H54 (cell line): ENCODE measurements at places on chromosomes 3 and 15.

DNA sequence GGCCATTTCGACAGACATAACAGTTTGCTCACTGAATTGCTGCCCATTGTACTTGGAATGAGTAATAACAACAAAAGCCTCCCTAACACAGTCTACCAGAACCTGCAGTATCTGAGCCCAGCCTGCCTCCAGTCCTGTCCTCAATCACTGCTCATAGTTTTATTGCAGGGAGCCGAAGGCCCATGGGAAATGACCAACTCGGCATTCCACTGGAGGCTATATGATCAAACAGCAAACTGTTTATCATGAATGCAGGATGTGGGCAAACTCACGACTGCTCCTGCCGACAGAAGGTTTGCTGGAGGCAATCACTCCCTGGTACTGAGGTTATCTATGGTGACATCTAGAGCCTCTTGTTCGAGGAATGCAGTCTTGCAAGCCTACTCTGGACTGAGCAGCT lies 46.3 kb downstream of the LSM3 start:
- no peak for DNase-seq

DNA sequence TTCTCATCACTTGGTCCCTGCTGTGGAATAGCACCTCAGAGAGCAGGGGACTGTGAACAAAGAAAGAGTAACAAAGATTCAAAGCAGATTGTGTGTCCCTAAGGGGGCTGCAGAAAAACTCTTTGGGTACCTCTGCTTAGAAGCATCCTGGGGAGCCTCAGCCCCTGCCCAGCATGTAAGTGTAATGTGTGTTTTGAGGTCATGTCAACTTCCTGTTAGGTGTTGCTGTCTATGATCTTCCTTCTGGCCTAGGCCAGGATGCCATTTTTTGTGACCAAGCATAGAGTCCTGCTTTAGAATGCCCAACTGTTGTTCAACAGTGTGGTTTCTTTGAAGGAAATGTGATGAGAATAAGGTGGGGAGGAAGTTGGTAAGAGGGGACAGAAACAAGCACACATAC lies 77.1 kb upstream of the BCL6 start:
- no peak for DNase-seq

- DNase-seq = no peak
These were observed 10.6 kb downstream of the CEMIP start for GRCh38 chr15:80789796-80790195.

DNA sequence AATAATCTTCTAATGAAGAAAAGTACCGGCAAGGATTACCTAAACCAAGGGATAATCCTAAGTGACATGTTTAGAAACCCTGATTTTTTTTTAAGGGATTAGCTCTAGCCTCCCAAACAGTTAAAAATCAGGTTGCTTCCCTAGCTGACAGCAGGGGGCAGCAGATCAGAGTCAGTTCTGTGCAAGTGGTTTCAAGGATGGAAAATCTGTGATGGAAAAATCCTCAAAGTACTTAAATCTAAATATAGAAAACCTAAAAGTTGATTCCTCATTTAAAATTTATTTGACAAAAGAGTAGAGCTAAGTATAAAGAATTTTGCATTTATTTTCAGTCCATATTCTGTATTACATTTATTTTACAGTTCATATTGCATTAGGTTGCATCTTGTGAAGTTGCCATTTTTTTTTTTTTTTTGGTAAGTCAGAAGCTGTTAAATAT lies 107.6 kb downstream of the PEX5L start:
- DNase-seq = peak; percentile 35

GRCh38 chr3:117595615-117596014 lies 886.0 kb downstream of the TUSC7 start:
- DNase-seq = no peak

DNA sequence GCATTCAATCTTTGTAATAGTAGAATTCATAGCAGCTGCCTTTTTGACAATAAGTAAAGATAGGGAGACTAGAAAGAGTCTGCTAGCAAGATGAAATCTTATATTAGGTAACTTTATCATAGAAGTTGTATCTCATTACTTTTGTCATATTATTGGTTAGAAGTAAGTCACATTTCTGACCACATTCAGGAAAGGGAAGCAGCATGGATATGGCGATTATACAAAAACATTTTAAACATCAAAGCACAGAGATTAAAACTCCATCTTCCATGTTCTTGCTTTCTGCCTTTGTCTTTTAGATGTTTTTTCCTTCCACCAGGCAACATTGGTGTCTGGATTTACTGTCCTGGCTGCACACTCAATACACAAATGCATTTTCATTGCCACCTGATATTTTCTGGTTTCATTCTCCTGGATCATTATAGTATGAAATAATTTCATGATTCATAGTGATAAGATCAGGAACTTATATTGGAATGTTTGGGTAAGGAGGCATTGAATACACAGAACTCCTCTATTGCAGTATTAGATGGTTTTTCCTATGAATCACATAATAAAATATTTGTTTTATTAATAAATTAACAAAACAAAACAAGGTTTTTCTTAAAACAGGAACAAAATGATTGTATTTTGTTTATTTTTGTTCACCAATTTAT lies 1460.3 kb upstream of the CADM2 start:
- no peak for DNase-seq

GRCh38 chr15:57406062-57406772 lies 29.9 kb downstream of the CGNL1 start:
- DNase-seq = no peak

DNA sequence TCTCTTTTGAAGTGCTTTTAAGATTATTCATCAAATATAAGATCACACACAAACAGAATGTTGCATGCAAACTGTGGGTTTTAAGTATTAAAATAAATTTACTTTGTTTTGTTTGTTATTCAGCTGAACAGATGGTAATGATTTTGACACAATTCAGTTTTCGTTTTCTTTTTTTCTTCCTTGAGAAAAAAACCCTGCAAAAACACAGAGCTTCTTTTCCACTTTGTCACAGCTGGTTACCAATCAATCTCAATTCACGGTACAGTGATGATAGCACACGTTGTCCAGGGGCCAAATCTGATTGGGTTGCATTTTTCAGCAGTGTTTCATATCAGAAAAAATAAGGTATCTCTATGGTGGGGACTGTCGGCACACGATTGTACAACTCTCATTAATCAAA lies 473.6 kb downstream of the ROBO2 start:
- DNase-seq = no peak

GRCh38 chr3:169060037-169060436 lies 603.5 kb downstream of the MECOM start:
- no peak for DNase-seq

- no peak for DNase-seq
These were observed 238.0 kb downstream of the FOXP1 start for GRCh38 chr3:71345429-71346040.

- no peak for DNase-seq
These were observed 523.0 kb downstream of the FOXP1 start for GRCh38 chr3:71060536-71060935.

DNA sequence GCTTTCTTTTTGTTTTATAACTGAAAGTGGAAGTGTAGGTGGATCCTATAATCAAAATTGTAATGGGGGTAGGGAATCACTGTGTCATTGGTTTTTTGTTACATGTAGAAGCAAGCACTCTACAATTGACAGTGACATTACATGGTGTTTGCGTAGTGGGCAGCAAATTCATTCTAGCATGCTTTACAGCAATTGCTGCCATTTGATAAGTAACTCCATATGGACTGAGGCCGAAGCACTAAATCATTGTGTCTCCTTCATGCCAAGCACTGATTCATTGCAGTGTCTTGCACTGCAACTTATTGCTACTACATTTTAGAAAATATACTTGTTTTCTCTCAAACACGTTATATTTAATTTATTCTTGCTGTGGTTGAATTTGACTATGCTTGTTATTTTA lies 933.9 kb downstream of the NSUN3 start:
- DNase-seq = no peak

- no peak for DNase-seq
These were observed 39.2 kb upstream of the SEMA4B start for GRCh38 chr15:90161950-90162361.

- DNase-seq = peak; percentile 90
These were observed at the start of gene ZMAT3 for GRCh38 chr3:179071323-179072099. TSS of gene ZMAT3 (minus strand) at chr3:179071809. CDS start at chr3:179067752, 4,057 bp downstream.

- no peak for DNase-seq
These were observed 189.3 kb downstream of the SV2B start for GRCh38 chr15:91289324-91289723.

DNA sequence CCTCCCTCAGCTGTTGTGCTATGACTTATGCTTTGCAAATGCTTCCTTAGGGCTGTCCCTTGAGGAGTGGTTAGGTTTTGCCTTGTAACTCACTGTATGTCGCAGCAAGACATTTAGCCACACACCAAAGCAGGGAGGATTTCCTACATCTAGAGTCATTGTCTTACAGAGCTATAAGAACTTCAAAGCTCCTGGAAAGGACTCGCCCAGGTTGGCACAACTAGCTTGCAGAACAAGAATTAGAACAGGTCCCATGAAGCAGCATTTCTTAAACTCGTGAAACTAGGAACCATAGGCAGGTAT lies 19.4 kb upstream of the ACAP2 start:
- no peak for DNase-seq

DNA sequence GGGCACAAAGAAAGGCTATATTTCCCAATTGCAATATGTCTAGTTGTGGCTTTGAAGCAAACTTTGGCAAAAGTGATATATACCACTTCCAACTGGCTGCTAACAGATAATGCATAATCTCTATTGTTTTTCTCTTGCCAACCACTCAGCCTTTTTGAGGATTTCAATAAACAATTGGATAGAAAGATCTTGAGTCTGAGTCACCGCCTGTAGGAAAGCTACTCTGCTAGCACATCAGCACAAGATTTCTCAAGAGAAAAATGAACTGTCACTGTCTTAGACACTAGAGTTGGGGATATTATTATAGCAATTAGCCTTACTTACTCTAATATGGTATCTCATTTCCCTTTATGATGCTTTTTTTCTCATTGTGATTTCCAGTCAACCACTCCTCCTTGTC lies 119.7 kb downstream of the SST start:
- DNase-seq = no peak

- no peak for DNase-seq
These were observed 462.4 kb upstream of the THBS1 start for GRCh38 chr15:39118510-39118909.

DNA sequence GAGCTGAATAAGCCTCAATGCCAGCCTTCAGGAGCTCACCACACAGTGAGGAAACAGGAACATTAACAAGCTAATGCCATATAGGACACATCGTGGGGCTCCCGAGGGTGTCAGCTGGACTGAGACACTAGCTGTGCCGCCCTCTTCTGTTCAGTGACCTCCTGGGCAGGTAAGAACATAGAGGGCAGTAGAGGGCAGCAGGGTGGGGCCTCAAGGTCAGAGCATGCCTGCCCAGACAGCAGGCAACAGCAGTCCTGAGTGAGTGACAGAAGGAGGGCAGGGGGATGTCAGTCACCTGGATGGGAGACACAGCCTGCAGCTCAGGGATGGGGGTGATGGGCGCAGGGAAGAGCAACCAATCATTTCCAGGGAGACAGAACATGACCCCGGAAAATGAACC lies 15.5 kb downstream of the NTRK3 start:
- DNase-seq = no peak

DNA sequence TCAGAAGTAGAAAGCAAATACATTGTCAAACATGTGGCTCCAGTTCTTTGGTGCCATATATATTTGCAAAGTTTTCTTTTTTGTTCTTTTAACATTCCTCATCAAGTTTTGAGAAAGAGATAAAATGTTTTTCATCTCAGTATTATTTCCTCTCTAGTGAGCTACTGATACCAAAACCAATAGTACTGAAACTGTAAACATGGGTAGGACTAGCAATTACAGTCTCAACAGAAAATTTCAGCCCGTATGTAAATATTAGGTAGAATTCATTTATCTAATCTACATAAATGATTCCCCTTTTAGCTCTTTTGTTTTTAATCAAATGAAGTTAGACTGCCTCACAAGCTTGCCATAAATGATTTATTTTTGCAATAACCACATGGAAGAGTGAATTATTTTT lies 21.4 kb downstream of the SECISBP2L start:
- DNase-seq = no peak

- DNase-seq = no peak
These were observed 22.6 kb downstream of the TGM5 start for GRCh38 chr15:43244092-43244491.

GRCh38 chr3:42300013-42300412 lies 34.0 kb upstream of the CCK start:
- peak; percentile 12 for DNase-seq

DNA sequence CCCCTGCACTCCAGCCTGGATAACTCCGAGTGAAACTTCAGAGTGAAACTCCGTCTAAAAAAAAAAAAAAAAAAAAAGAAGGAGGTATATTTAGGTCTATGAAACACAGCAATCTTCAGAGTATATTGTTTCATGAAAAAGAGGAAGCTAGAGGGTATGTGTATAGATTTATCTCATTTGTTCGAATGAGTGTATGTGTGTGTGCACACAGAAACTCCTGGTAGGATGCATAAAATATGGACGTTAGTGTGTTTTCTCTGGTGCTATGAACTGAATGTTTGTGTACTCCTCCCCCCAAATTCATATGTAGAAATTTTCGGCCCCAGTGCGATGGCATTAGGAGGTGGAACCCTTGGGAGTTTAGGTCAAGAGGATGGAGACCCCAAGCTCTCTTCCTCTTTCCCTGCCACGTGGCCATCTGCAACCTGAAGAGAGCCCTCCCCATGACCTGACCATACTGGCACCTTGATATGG lies 98.6 kb upstream of the KLF13 start:
- DNase-seq = no peak

DNA sequence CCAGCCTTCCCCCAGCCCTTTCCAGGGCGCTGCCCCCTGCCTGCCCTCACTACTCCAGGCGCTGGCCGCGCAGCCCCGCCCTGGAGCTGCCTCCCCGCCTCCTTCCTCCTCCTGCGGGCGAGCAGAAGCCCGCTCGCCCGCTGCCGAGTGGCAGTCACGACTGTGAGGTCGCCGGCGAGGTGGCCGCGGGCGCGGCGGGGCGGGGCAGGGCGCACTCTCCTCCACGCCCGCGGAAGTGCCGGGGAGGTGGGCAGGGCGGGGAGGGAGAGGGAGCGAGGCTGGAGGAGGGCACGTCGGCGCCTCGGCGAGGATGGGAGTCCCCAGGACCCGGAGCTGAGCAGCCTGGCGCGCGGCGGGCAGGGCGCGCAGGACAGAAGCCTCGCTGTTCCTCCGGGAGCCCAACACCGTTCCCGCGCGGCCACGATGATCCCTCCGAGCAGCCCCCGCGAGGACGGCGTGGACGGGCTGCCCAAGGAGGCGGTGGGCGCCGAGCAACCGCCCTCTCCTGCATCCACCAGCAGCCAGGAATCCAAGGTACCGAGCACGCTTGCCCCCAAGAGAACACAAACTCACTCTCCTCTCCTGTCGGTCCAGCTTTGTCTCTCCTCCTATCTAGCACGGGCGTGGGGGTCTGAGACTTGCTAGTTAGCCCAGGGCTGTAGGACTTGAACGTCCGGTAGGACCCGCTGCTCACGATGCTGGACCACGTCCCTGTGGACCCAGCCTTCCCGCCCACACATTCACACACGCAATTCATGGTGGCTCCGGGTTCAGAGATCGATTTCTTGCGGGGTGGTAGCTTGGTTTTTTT lies at the start of gene STAC:
TSS of gene STAC (plus strand) at position 284 of the 811 bp plus-strand sequence. CDS start at position 424, 140 bp downstream.
- peak; percentile 62 for DNase-seq
